NCI-H510A (cell line): ENCODE measurements at places on chromosomes 4 and X.

- no peak for DNase-seq
Observed at GRCh38 chr4:141248486-141248885, 27.8 kb downstream of the ZNF330 start.

- DNase-seq: no peak
Observed at GRCh38 chr4:15110120-15110571, 107.9 kb downstream of the CPEB2 start.

- DNase-seq: no peak
Observed at GRCh38 chr4:8768357-8768999, 103.2 kb downstream of the HMX1 start.

GRCh38 chr4:75726577-75726976 lies 2.2 kb downstream of the USO1 start:
- DNase-seq: no peak

DNA sequence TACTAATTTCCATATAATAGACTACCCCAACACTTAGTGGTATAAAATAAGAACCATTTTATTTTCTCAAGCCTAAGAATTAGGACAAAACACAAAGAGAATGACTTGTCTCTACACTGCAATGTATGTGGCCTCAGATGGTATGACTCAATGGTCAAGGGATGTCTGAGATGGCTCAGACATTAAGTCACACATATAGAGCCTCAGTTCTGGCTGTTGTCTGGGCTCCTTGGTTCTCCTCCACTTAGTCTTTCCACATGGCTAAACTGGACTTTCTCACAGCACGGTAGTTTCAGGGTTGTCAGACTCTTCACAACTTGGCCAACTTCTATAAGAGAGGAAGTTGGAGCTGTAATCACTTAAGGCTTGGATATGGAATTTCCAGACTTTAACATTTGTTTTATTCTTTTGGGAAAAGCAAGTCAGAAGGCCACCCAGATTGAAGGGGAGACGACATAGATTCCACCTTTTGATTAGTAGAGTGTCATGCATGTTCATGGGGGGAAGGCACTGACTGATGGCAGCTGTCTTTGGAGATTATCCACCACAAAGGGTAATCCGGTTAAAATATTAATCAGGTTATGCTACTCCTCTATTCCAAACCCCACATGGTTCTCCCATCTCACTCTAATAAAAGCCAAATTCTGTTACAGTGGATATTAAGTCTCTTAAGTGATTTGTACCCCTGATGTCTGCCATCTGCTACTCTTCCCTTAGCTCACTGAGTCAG lies 9.4 kb downstream of the IL15 start:
- DNase-seq: no peak

DNA sequence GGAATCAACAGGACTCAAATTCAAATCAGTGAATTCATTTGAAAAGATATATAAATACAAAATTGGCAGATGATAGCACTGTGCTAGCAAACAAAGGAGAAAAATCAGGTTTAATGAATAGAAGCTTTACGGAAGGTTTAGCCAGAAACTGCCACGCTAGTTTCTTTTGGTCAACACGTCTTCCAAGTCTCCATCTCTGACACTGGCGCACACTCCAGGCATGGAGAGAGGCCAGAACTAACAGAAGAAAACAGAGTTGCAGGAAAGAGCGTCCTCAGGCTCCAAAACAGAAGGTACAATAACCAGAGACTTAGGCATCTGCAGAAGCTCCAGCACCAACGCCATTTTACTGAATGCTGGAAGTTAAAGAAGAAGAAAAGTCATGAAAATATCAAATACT lies 497.3 kb upstream of the FRG1 start:
- DNase-seq: no peak

DNA sequence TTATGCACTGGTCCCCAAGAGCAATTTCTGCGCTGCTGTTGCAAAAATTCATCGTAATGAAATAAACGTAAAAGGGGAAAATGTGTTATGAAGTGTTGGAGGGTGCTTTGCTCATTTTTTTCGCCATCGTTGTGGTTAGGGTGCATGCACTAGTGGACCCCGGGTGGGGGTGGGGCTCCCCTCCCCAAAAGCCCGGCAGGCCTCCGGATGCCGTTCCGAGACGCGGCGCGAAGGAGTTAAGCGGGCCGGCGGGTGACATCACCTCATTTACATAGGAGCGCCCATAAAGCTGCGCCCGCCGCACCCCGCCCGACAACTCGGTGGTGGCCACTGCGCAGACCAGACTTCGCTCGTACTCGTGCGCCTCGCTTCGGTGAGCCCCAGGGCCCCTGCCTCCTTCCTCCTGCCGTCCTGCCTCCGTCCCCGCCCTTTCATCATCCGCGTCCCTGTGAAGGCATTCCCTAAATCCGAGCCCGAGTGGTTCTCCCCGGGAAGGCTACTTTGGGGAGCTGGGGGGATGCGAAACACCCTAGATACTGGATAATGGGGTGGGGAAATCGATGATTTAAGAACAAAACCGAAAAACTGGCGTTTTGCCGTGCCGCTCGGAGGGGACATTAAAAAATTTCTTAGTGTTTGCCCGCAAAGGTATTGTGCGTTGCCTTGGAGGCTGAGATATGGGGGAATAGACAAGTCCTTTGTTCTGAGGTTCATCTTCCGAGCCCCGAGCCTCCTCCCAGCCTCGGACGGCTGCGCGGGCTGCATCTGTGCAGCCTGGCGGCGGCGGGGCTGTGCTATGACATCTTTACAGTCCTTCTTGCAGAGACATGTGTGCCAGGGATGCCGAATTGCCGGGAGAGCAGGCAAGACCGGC lies at the start of gene TMSB4X:
Gene TMSB4X, plus strand, starts transcription at position 315 of the 874 bp plus-strand sequence.
- DNase-seq: peak; percentile 46

GRCh38 chr4:25666031-25666630 lies 10.5 kb downstream of the SLC34A2 start:
- DNase-seq: no peak

GRCh38 chr4:14856062-14856933 lies 146.0 kb upstream of the CPEB2 start:
- DNase-seq: no peak

- no peak for DNase-seq
Observed at GRCh38 chr4:58587856-58588255, 1477.7 kb upstream of the IGFBP7 start.

DNA sequence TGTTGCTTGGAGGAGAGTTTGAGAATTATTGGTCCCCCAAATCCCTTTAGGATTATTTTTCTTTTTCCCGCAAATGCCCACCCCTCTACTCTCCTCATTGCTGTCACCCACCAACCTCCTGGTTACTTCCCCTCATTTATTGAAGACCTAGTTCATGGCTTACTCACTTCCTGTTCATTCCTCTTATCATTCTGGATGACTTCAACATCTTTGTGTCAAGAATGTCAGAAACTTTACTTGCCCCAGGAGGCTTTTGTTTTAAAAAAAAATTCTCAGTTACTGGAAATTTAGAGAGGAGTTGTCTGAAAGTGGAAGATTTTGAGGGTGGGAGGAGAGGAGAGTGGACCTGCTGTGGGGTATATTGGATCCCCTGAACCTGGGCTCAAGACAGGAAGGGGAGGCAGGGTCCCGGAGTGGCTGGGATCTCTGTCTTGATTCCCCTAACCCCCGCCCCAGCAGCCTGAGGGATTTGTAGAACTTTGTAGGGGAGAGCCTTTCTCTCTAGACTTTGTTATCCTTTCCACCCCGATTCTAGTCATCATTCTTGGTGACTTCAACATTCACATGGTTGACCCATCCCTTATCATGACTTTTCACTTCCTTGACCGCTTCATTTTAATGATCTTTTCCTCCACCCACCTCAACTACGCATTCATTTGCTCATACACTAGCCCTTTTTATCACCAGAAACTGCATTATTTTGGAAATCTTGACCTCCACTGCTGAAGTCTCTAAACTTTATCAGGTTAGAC lies 69.9 kb upstream of the ESX1 start:
- no peak for DNase-seq

DNA sequence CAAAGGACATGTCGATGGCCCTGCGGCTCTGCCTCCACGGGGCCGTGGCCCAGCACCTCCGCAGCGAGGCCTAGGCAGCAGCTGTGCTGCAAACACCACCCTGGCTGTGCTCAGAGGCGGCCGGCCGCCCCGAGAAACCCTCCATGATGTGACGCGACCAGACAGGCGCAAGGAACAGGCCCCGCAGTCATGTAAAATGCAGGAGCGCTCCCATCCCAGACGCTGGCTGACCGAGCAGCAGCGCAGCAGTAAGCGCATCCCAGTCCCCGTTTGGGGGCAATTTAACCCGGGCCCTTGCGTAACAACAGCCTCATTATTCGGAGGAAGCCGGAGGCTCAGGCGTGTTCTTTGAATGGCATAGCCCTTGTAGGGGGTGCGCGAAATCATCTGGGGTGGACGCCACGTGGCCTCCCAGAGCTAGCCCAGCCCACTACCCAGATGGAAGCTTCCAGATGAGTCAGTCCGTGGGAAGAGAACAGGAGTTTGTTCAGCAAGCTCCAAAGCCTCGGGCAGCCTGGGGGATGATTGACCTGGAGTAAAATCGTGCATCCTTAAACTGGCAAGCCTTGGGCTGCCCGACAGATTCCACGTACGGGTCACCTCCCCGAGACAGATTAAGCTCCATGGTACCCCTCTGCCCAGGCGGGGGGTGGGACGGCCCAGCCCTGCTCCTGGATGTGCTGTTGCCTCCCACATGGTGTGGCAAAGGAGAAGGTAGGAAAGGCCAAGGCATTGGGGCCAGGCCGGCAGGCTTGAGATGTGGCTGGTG lies 124.0 kb downstream of the HMX1 start:
- no peak for DNase-seq

DNA sequence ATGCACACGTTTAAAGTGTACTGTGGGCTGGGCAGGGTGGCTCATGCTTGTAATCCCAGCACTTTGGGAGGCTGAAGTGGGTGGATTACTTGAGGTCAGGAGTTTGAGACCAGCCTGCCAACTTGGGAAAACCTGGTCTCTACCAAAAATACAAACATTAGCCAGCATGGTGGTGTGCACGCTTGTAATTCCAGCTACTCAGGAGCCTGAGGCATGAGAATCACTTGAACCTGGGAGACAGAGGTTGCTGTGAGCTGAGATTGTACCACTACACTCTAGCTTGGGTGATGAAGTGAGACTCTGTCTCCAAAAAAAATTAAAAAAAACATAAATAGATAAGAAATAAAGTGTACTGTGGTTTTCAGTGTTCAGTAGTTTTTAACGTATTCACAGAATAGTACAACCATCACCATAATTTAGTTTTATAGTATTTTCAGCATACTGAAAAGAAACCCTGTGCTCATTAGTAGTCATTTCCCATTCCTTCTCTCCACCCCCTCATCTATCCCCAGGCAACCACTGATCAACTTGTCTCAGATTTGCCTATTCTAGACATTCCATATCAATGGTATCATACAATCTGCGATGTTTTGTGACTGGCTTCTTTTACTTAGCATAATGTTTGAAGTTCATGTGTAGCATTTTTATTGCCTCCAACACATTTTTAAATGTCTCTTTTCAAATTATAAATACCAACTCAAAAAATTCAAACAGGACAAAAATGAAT lies 19.1 kb downstream of the SLAIN2 start:
- no peak for DNase-seq

- no peak for DNase-seq
Observed at GRCh38 chr4:27024805-27025204, 164.2 kb downstream of the STIM2 start.

DNA sequence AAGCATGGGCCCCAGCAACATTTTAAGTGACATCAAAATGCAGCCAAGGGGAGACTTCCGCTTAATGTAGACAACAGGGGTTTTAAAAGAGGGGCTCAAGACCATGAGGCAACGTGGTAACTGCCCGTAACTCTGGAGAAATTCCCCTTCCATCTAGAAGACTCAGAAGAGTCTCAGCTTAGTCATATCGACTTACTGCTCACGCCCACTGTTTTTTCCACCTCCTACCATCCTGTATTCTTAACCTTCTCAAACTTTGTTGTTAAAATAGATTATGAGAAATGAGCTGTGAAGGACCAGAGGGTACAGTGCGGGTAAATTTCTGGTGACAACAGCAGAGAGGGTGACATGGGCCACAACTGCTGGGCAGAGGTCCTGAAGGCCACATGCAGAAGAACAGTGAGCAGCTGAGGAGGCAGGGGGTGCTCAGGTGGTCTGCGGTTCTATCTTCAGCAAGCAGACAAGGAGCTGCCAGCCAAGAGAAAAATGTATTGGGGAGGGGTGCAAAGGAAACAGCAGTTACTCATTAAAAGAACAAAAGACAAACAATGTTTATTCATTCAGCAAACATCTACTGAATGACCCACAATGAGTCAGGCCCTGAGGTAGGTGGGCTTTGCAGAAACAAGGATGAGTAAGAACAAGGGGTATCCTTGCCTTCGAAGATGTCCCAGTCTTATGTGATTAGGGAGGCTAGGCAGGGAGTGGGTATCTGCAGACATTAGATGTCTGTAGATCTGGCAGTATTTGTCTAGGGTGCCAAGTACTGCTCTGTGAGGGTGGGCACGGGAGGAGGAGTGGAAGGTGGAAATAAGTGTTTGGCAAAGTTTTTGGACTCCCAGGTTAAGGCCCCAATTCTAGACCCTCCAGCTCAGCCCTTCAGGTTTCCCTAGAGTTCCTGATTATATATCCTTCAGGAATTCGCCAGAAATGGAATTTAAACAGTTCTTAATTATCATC lies 175.3 kb downstream of the TSPAN5 start:
- DNase-seq: no peak

GRCh38 chr4:31657859-31658570 lies 937.8 kb downstream of the PCDH7 start:
- no peak for DNase-seq

DNA sequence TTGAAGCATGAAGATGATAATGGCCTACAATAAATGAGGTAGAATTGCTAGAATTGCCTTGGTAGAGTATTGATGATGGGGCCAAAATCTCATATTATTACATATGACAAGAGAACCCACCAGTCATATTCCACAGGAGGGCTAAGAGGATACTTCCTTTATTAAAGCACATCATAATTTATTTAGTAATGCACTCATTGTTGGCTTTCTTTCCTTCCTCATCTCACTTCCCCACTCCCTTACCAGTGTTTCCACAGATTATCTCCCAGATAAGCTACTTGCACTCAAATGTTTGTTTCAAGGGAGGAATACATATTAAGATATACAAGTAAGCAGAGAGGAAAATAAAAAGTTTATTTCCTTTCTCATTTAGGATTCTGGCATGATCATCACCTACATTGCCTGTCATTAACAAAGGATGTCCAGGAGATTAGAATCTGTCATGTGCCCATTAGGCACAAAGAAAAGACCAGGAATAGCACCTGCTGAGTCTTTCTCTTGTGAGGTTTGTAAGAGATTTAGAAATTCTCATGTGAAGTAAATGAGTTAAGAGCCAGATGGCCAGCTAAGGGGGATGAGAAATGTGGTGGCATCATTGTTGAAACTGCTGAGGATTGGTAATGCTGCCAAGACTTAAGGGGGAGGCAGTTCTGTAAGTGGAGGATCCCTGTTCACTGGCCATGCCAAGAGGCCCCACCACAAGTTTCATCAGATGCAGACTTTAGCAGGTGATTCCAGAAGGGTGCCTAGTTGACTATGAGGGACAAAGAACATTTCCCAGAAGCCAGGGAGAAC lies 52.4 kb upstream of the PRDM8 start:
- DNase-seq: no peak

- peak; percentile 10 for DNase-seq
Observed at GRCh38 chr4:182916483-182917181, 554 bp downstream of the DCTD start.

- no peak for DNase-seq
Observed at GRCh38 chr4:104128031-104128849, 366.5 kb downstream of the CXXC4 start.
